ENCODE measurements at places on chromosomes 12 and 14. TPM values are rescaled to one million over a fixed set of nuclear protein-coding genes. Genes with fewer than 3 reads are reported as not detected.

The PPFIA2 gene
- total RNA-seq: 15.0 TPM

DNA sequence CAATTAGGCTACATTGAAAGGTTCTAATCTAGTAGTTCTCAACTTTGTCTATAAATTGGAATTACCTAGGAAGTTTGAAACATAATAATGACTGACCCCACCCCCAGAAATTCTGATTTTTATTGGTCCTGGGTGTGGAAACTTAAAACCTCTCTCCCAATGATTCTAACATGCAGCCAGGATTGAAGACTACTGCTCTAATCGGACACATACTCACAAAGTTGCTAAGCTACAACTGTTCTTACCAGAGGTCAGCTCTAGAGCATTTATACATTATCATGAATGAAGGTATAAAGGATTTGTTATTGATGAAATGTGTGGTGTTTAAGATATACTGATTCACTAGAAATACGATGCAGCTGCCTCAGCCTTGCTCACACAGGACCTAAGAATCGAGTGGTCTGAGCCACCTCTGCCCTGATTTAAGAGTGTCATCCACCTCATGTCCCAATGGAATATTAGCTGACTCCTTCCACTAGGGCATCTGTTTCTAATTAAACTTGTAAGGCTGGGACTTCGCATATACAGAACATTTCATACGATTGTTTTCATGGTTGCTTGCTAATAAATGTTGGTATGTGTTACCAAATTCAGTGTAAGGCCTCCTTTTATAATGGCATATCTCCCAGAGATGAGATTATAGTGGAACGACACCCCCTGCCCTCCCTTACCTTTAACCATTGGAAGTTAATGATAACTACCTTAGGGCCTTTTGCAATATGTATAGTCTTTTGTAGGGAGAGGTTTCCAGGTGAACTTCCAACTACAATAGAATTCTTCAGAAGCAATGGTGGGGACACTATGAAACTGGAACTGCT is 410.8 kb upstream of the PDE3A start:
- DNase-seq: no peak

- no peak for DNase-seq
Observed at GRCh38 chr14:73323896-73324399, 86.6 kb downstream of the PAPLN start.

The TAS2R50 gene
- total RNA-seq: not detected

GRCh38 chr12:4196805-4197420 is 76.6 kb upstream of the CCND2 start:
- DNase-seq: no peak

The SLC5A8 gene
- 0.11 TPM for total RNA-seq

The ZDHHC22 gene
- total RNA-seq: not detected

The FAM186B gene
- total RNA-seq: not detected

GRCh38 chr12:8722286-8722800 is 24.6 kb downstream of the RIMKLB start:
- no peak for DNase-seq

DNA sequence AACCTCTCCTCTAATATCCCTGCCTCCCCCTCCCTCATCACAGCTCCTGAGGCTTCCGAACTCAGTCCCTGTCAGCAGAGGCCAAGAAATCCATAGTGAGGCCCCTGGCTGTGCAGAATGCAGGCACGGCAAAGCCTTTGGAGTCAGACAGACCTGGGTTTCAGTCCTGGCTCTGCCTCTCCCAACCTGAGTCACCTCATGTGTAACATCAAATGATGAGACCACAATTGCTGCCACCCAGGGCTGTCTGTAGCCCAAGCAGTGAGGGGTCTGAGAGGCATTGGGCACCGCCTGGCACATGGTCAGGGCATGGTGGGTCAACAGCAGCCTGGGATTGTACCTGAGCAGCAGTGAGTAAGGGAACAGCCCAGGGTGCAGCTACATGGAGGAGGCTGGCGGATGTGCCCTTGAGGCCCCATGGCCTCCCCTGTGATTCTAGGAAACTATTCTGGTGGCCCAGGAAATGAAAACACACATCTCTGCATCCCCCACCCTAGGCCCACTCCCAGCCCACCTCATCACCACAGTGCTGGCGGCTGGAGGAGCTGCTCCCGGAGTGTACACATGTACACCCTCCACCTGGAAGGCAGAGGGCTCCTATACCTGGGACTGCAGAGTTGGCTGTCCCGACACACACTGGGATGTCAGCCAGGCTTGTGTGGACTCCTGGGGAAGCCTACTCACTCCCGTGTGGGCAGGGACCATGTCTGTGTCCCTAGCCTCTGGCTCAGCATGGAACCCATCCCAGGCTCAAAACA is 7.7 kb downstream of the ANKRD33 start:
- DNase-seq: no peak

Measured in ascending aorta (tissue), 2 donors.